NCI-H526 (cell line): ENCODE measurements at places on chromosomes 11 and 22.
A peak's percentile ranks its signal among the peaks of the same experiment; 100 is the strongest.

GRCh38 chr11:45247433-45247832, 38.7 kb downstream of the SYT13 start:
- DNase-seq = no peak

DNA sequence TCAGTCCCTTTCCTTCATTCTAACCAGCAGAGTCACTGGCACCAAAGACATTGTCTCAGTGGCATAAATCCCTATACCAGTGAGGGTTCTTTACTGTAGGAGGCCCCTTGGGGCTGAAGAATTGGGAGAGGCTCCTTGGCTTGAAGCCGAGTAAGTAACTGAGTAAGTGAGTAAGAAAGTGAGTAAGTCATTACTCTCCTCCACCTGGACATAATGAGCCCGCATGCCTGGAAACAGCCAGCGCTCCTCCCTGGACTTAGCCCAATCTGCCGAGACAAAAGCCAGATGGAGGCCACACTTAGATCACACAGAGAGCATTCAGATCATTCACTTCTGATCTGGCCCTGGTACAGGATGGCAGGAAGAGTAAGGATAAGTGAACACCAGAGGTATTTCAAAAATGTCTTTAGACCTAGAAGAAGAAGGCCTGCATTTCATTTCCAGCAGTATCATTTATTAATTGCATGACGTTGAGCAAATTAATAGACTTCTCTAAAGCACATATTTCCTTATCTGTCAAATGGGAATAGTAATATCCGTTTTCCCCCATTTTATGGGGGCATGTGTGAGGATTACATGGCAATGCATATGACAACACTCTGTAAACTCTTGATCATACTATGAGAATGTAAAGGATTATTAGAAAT, 8.2 kb upstream of the MICAL3 start:
- no peak for DNase-seq

GRCh38 chr11:15212876-15213275, 98.2 kb downstream of the INSC start:
- no peak for DNase-seq

DNA sequence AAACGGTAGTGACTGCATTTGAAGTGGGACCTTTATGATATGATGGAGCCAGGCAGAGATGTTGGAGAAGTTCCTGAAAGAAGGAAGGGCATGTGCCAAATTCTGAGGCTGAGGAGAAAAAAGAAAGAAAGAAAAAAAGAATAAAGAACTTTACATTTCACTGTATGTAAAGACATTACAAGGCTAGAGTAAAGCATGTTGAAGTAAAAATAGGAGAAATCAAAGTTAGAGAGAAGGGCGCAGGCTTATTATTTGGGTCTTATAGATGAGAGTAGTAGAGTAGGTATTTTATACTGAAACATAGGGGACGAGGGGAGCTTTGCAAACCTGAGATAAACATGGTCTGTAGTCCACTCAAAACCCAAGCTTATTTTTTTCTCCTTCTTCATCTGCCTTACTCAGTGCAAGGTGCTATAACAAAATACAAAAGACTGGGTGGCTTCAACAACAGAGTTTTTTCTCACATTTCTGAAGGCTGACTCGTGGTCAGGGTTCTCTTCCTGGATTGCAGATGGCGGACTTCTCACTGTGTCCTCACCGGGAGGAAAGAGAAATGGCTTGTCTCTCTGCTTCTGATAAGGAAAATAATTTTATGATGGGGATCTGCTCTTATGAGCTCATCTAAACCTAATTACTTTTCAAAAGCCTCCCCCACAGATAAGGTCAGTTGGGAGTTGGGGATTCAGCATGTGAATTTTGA, 2.7 kb downstream of the HBG1 start:
- no peak for DNase-seq

DNA sequence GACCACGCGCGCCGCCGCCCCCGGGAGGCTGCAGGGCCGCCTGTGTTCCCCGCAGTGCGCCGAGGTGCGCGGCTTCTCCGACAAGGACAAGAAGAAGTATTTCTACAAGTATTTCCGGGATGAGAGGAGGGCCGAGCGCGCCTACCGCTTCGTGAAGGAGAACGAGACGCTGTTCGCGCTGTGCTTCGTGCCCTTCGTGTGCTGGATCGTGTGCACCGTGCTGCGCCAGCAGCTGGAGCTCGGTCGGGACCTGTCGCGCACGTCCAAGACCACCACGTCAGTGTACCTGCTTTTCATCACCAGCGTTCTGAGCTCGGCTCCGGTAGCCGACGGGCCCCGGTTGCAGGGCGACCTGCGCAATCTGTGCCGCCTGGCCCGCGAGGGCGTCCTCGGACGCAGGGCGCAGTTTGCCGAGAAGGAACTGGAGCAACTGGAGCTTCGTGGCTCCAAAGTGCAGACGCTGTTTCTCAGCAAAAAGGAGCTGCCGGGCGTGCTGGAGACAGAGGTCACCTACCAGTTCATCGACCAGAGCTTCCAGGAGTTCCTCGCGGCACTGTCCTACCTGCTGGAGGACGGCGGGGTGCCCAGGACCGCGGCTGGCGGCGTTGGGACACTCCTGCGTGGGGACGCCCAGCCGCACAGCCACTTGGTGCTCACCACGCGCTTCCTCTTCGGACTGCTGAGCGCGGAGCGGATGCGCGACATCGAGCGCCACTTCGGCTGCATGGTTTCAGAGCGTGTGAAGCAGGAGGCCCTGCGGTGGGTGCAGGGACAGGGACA, 2.7 kb downstream of the NLRP6 start:
- no peak for DNase-seq

GRCh38 chr11:133929401-133930052, 27.2 kb downstream of the IGSF9B start:
- no peak for DNase-seq

DNA sequence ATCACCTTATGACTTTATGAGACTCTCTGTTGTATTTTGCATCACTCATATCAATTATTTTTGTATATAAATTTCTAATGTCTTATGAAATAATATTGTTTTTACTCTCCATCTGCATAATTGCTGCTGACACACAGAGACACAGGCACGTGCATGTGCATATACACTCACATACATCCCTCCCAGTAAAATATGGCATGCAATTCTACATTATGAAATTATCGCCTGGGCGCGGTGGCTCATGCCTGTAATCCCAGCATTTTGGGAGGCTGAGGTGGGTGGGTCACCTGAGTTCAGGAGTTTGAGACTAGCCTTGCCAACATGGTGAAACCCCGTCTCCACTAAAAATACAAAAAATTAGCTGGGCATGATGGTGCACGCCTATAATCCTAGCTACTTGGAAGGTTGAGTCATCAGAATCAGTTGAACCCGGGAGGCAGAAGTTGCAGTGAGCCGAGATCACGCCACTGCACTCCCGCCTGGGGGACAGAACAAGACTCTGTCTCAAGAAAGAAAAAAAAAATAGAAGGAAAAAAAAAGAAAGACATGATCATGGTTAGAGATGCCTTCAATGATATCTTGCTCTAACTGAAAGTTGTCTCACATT, 96.7 kb upstream of the LUZP2 start:
- no peak for DNase-seq

DNA sequence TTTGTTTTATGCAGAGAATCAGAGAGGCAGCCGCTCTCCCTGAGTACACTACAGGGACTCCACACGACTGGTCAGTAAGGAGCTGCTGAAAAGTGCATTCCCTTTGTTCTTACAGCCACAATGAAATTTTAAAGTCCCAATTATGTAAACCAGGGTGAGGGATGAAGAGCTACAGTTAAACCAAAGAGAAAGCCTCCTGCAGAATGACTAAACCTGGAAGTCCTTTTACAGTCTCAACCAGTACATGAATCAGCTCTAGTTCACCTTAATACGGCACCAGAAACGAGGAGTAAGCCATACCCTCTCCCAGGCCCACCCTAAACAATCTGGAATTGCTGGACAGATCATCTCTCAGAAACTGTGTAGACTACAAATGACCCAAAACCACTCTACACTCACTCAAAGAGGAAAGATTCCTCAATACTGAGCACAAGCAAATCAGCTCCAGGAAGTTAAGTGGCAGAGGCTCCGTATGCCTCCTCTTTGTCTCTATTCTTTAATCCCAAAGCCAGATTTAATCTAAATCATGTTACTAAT, 113.1 kb downstream of the RBFOX2 start:
- no peak for DNase-seq

GRCh38 chr11:15635521-15635920, 520.8 kb downstream of the INSC start:
- DNase-seq = no peak

GRCh38 chr22:31230871-31231621, 18.9 kb downstream of the LIMK2 start:
- DNase-seq = peak; percentile 28

- DNase-seq = no peak
These were observed 8.2 kb upstream of the F2 start for GRCh38 chr11:46710821-46711269.

DNA sequence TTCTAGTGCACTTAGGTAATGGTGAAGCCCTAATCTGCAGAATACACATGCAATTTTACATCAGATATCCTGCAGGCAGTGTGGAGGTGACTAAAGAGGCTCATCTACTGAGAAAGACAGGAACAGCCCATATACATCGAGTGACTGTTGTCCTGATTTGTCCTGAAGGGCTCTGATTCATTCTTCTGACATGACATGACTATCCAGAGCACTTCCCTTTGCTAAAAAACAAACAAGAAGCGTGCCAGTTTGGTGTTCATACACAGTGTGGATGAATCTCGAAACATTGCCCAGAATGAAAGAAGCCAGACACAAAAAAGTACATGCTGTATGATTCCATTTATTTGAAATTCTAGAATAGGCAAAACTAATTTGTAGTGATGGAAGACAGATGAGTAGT, 48.0 kb upstream of the AMPD3 start:
- no peak for DNase-seq

GRCh38 chr11:120385110-120385509, 48.9 kb downstream of the ARHGEF12 start:
- no peak for DNase-seq

- no peak for DNase-seq
These were observed 18.7 kb upstream of the PPFIA1 start for GRCh38 chr11:70251659-70252321.

DNA sequence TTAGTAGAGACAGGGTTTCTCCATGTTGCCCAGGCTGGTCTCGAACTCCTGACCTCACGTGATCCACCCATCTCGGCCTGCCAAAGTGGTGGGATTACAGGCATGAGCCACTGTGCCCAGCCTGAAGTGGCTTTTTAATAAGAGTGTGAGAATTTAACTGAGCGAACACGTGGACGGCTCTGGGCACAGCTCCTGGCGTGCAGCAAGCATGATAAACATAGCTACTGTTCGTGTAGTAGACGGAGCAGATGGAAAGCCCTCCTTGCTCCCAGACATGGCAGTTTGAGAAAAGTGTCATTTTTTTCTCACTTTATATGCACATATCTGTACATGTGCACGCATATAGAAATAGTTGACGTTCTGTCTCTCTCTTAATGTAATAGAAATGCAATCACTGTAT, 7.0 kb downstream of the EMID1 start:
- DNase-seq = no peak

GRCh38 chr11:63564056-63564774, 1.0 kb upstream of the PLAAT2 start:
- DNase-seq = peak; percentile 67

GRCh38 chr11:5307256-5308019, 5.7 kb upstream of the OR51B4 start:
- no peak for DNase-seq

DNA sequence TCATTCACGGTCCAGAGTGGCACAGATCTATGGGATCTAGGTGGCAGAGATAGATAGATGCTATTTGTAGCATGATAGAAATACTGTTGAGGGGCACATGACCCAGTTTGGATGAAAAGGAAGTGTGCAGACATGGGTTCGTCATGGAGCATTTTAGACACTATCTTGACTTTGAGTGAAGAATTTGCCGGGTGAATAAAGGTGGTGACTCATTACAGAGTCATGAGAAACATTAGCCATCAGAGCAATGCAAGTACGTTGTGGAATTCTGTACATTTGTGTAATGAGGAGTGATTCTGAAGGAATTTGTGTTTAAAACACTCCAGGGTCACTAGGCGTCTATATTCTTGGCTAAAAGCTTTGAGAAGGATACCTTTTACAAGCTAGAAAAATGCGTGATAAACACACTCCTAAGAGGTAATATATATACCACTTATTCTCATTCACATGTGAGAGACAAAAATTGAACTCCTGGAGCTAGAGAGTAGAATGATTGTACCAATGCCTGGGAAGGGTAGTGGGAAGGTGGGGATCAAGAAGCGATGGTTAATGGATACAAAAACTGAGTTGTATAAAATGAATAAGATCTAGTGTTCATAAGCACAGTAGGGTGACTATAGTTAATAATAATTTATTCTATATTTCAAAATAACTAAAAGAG, 593.7 kb upstream of the LUZP2 start:
- DNase-seq = no peak

DNA sequence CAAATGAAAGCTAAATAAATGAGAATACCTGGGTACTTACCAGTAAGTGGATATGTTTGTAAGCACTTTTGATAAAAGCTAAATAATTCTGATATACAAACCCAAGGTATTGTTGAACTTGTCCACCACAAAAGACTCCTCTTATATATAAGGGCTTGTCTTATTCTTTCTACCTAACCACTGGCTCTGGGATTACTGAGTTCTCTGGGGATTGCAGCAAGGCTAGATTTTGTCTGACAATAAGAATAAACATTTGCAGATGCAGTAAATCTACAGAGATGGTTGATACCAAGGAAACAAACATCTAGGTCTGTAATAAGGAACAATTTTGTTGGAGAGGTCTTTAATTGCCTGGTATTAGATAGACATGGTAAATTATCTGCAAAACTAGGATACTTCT, at the start of gene OR51A4:
OR51A4 (minus strand) TSS at position 101 of the 400 bp plus-strand sequence. CDS start 505 bp downstream, outside the sequence.
- no peak for DNase-seq

GRCh38 chr11:47148270-47148669, 28.4 kb downstream of the ARFGAP2 start:
- DNase-seq = no peak

DNA sequence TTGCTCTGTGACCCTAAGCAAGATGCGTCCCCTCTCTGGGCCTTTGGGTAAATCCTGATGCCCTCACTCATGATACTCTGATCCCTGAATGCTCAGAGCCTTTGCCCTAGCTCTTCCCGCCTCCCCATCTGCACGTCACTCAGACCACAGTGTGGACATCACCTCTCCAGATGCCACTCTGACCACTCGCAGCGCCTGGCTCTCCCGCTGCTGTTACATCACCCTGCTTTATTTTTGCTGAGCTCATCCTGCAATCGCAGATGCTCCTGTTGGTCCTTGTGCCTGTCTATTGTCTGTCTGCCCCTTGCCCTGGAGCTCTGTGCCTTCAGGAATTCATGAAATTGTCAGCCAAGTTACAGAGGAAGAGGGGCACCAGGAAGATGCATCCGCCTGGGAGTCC, 5.5 kb downstream of the OSM start:
- DNase-seq = no peak

GRCh38 chr11:128666397-128666796, 27.5 kb upstream of the FLI1 start:
- DNase-seq = no peak

DNA sequence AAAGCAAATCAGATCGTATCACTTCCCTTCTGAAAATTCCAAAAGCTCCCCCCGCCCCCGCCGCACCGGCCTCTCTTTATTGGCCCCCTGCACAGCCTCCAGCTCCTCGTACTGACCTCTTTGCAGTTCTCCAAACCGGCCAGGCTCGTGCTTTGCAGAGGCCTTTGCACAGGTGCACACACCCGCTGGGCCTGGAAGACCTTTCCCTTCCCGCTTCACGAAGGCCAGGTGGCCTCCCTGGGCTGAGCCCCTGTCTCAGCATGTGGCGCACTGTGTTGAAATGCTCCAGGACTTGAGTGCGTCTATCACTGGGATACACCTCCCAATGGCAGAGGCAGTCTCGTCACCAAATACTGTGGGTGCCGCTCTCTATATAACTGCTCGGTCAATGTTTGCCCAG, 13.2 kb upstream of the ADA2 start:
- DNase-seq = no peak
